ENCODE measurements at places on chromosomes 11 and 22.
A peak's percentile ranks its signal among the peaks of the same experiment; 100 is the strongest.

GRCh38 chr22:19599626-19600243 lies 75.5 kb upstream of the CLDN5 start:
- no peak for DNase-seq

DNA sequence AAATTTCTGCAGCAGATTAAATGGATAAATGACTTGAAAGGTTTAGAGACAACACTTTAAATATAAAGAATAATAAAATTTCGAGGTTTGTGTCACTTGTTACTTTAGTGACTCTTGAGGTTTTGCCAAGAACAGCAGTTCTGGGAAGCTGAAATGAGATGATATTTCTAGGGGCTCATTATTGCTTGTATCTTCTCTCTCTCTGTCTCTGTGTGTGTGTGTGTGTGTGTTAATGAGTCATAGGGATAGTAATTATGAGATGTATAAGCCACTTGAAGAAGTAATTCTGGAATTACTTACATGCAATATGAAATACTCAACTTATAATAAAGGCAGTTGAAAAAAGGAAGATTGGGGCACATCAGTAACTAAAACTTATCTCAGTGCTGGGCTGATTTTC lies 9.6 kb upstream of the OR10G7 start:
- DNase-seq = no peak

DNA sequence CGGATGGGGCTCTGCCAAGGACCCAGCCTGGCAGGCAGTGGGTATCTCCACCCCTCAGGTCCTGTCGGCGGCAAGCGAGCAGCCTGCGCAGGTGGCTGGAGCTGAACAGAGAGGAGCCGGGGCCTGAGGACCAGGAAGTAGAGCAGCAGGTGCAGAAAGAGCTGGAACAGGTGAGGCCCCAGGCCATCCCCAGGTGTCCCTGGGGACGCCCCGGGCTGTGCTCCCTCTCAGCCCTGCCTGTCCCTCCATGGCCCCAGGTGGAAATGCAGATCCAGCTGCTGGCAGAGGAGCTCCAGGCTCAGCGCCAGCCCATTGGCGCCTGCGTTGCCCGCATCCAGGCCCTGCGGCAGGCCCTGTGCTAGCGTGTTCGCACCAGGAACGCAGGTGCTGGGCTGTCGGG lies 44.0 kb downstream of the PISD start:
- DNase-seq = no peak

DNA sequence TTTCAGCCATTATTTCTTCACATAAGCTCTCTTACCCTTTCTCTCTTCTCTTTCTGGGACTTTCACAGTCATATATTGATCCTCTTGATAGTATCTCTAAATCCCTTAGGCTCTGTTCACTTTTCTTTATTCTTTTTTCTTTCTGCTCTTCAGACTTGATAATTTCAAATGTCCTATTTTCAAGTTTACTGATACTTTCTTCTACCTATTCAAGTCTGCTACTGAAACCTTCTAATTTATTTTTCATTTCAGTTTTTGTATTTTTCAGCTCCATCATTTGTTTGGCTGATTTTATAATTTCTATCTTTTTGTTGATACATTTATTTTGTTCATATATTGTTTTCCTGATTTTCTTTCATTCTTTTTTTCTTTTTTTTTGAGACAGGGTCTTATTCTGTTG lies 79.1 kb downstream of the SNX19 start:
- DNase-seq = no peak

DNA sequence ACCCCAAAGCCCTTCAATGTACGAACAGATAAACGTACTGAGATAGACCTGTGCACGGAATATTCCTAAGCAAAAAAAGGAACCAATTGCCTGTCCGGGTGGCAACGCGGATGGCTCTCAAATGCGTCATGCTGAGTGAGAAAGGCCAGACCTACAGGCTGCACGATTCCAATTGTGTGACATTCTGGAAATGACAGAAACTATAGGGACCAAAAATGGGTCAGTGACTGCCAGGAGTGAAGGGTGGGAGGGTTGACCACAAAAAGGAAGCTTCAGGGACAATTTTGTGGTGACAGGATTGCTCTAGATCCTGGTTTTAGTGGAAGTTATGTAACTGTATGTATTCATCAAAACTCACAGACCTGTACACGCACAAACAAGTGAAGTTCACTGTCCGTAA lies 24.0 kb upstream of the SYT8 start:
- DNase-seq = no peak

DNA sequence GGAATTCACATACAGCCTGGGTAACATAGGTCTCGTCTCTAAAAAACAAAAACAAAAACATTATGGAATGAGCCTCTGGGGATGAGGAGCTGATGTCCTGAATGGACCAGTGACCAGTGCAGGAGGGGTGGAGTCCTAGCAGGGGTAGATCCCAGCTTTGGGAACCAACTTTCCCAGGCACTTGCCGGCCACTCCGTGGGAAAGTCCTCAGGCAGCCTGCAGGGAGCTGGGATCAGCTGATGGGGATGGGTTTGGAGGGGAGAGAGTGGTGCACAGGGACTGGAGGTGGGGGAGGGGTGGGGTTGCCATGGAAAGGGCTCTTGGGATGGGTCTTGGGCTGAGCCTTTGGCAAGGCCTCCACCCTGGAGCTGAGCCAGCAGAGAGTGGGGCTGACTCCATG lies 19.1 kb downstream of the MGAT3 start:
- no peak for DNase-seq

DNA sequence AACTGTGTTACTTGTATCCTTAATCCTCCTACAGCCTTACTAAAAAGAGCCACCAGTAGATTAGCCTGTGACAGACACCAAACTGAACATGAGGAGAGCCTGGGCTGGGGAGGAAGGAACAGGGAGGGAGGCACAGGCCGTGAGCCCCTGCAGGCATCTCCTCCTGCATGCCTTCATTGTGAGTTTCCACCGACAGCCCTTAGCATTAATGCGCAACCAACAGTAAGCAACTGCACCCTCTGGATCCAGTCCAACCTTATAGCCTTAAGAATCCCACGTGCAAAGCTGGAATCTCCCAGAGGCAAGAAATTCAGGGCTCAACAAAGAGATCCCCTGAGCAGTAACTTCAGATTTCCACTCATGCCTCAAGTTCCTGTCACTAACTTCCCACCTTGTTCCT lies 84.6 kb downstream of the ETS1 start:
- DNase-seq = peak; percentile 83

DNA sequence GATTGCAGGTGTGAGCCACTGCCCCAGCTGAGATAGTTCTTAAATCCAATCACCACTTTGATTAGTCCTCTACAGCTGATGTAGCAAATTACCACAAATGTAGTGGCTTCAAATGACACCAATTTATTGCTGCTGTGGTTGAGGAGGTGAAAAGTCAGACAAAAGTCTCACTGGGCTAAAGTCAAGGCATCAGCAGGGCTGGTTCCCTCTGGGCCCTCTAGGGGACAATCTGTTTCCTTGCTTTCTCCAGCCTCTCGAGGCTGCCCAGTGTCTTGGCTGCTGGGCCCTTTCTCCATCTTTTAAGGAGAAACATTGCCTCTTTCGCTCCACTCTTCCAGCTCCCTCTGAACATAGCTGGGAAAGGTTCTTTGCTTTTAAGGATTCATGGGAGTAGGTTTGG lies 50.5 kb upstream of the SHANK2 start:
- no peak for DNase-seq

DNA sequence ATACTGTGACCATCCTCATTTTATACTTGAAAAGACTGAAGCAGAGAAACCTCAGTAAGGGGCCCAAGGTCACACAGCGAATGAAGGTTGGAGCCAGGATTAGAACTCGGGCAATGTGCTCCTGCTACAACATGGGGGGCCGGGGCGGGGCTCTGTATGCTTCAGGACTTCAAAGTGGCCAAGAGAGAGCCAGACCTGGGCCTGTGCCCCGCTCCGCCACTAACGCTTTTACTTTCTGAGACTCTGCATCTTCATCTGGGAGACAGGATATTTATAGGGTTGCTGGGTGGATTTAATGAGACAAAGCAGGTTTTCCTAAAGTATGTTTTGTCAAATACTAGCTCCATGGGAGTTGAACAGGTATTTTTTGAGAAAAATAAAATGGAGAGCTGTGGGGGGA lies 33.9 kb upstream of the LYVE1 start:
- DNase-seq = no peak

Data from BJ (cell line).